ENCODE measurements at places on chromosomes 3 and 15. TPM values are rescaled to one million over a fixed set of nuclear protein-coding genes. Genes with fewer than 3 reads are reported as not detected.

Gene NR2E3
- polyA plus RNA-seq, result 1.0 TPM

Gene SFMBT1
- 12.5 TPM for polyA plus RNA-seq

Gene SH2D7
- polyA plus RNA-seq, result 0.98 TPM

Gene C3orf22
- 0.10 TPM for polyA plus RNA-seq

Gene ATP8B4
- polyA plus RNA-seq, result 3.8 TPM

Gene ZNF662
- polyA plus RNA-seq, result 51.6 TPM

Gene BFSP2
- 0.33 TPM for polyA plus RNA-seq

GRCh38 chr15:62450061-62450460 lies 285.0 kb upstream of the C2CD4B start:
- DNase-seq, result no peak

DNA sequence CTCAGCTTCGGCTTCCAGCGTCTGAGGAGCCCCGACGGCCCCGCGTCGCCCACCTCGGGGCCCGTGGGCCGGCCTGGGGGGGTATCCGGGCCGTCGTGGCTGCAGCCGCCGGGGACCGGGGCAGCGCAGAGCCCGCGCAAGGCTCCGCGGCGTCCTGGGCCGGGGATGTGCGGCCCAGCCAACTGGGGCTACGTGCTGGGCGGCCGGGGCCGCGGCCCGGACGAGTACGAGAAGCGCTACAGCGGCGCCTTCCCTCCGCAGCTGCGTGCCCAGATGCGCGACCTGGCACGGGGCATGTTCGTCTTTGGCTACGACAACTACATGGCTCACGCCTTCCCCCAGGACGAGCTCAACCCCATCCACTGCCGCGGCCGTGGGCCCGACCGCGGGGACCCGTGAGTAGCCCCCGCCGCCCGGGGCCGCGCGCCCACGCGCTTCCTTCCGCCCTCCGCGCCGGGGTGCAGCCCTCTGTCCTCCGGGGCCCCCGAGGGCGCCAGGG lies 462 bp downstream of the EDEM1 start:
- peak; percentile 18 for DNase-seq

DNA sequence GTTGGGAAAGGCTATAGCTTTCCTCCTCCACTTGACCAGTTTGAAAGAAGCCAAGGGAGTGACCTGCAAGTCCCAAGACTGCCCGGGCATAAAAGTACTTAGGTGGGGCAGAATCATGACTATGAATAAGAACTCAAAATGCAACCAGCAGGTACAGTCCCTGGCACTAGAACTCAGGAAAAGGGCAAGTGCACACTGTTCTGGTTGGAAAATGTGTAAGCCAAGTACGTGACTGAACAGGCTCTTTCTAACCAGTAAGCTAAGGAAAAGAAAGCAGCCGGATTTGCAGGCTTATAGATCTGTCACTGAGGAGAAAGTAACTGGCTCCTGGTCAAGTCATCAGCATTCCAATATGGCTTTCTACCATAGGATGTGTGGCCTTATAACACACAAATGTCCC lies 101.2 kb upstream of the SLC4A7 start:
- DNase-seq, result no peak

DNA sequence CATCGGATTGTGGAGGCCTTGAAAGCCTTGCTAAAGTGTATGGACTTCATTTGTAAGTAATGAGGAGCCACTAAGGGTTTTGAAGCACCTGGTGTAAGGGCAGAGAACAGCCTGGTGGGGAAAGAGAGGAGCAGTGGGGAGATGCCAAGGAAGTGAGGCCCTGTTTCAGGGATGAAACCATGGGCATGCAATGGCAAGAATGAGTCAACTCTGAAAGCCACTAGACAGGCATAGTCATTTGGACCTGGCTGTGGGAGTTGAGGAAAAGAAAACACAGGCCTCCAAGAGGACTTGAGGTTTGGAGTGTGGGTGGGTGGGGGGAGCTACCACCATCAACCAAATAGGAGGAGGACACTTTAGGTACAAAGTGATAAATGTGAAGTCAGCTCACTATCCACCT lies 7.6 kb downstream of the XCR1 start:
- no peak for DNase-seq

DNA sequence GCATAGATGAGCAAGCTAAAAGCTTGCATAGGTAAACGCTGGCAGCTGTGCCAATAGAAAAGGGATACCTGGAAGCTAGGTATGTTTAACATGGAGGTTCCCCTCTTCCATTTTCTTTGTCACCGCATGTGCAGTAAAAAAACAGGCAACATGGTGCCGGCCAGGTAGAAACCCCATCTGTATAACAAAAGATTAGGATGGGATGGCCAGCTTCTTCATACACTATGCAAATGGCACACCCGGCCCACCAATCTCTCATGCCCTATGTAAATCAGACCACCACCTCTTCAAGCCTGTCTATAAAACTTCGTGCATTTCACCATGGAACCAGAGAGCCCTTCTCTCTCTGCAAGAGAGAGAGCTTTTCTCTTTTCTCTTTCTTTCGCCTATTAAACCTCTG lies 224.3 kb upstream of the P2RY1 start:
- DNase-seq, result no peak

DNA sequence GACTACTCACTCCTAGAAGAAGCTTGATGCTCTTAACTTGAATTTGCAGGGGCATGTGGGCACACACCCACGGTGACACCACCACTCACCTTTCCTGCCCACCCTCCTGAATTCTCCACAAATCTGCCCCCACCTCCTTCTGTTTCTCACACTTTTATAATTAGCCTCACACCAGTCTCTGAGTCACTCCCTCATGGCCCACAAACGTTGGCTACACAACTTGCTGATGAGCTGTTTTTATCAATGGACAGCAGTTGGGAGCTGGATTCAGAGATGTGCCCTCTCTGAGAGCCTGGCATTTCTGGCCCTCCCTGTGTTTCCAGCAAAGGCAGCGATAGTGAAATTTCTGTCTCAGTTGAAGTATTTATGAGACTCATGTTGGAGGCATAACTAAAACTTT lies 1.3 kb downstream of the COLQ start:
- no peak for DNase-seq

GRCh38 chr3:9915254-9916141 lies 1.4 kb upstream of the IL17RC start:
- no peak for DNase-seq

GRCh38 chr3:107524841-107525643 lies 2.3 kb downstream of the BBX start:
- peak; percentile 57 for DNase-seq

- DNase-seq, result no peak
Measured at GRCh38 chr3:187293516-187294430, 2.2 kb upstream of the MASP1 start.

- DNase-seq, result no peak
Measured at GRCh38 chr15:64476550-64476949, 16.2 kb downstream of the ZNF609 start.

GRCh38 chr3:141528800-141529199 lies 42.0 kb downstream of the RASA2 start:
- no peak for DNase-seq

- no peak for DNase-seq
Measured at GRCh38 chr3:135084976-135085375, 289.9 kb downstream of the EPHB1 start.

DNA sequence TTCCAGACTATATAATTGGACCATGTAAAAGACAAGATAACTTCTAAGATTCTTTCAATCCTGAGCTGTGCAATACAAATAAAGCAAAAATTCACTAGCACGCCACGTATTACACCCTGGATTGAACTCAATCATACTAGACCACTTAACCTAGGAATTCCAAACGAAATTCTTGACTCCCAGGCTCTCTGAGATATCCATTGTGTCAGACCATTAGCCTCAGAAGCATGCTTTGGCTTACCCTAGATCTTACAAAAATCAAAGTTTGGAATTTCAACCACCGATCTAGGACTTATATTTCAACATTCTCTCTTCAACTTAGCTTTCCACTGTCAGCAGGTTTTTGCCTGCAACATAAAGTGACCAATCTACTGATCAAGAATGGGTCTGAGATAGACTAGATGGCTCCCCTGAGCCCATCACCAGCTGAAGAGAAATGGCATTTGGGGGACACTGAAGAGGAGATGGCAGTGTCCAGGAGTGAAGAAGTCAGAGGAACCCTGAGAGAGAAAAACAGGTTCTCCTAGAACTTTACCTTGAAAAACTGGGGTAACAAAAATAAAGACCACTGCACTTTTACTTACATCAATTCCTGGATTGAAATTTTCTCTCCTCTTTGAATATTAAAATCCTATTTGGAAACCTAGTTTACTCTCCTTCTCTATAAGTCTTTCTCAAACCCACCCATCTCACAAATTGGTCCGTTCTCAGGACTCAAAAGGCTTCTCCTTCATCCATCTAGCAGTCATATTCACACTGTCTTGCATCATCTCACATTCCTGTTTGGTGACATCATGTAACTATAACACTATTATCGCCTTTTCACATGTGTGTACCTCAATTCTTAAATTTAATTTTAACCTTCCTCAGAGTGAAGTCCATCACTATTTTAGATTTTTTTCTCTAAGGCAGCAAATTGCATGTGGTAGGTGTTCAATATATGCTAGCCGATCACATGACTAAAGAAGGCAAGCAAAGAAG lies 18.5 kb downstream of the CPNE4 start:
- no peak for DNase-seq

DNA sequence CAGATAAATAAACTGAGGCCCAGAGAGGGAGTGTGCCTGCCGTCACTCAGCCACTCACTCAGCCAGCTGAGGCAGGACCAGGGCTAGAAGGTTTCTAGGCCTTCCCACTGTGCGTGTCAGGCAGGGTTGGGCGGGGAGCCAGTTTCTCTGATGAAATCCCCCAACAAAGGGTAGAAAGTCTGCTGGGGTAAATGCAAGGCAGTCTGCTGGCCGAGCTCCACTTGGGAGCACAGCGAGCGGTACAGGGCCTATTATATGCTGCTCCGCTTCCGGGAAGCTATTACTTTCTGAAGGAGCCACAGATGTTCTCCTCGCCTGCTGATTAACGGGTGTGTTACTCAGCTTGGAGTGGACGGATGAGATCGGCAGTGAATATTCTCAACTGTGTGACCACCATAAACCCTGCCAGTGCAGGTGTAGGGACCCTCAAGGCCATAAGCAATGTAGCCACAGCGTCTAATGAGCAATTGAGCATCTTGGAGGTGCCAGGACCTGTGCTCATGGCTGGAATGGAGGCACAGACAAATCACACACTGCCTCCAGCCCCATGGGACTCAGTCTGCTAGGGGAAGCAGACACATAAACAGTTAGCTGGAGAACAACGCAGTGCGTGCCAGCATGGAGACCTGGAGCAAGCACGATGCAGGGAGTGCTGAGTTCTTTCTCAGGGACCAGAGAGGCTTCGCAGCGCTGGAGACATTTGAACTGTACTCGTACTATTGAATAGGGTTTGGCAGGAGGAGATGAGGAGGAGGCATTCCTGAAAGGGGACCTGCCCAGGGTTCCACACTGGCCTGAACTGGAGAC lies 42.1 kb downstream of the CORO2B start:
- no peak for DNase-seq

GRCh38 chr3:132535575-132536441 lies 61.3 kb upstream of the ACKR4 start:
- DNase-seq, result peak; percentile 59

GRCh38 chr3:169350228-169350627 lies 313.3 kb downstream of the MECOM start:
- no peak for DNase-seq
